ENCODE measurements at places on chromosomes 16 and 17.

- DNase-seq = no peak
These were observed 121.3 kb upstream of the GOT2 start for GRCh38 chr16:58855291-58855863.

GRCh38 chr17:74923538-74924249 is 379 bp upstream of the OTOP2 start:
- peak; percentile 62 for DNase-seq

- DNase-seq = no peak
These were observed 153.0 kb upstream of the FOXF1 start for GRCh38 chr16:86357303-86357702.

- DNase-seq = no peak
These were observed 35.8 kb downstream of the METRNL start for GRCh38 chr17:83115202-83115651.

DNA sequence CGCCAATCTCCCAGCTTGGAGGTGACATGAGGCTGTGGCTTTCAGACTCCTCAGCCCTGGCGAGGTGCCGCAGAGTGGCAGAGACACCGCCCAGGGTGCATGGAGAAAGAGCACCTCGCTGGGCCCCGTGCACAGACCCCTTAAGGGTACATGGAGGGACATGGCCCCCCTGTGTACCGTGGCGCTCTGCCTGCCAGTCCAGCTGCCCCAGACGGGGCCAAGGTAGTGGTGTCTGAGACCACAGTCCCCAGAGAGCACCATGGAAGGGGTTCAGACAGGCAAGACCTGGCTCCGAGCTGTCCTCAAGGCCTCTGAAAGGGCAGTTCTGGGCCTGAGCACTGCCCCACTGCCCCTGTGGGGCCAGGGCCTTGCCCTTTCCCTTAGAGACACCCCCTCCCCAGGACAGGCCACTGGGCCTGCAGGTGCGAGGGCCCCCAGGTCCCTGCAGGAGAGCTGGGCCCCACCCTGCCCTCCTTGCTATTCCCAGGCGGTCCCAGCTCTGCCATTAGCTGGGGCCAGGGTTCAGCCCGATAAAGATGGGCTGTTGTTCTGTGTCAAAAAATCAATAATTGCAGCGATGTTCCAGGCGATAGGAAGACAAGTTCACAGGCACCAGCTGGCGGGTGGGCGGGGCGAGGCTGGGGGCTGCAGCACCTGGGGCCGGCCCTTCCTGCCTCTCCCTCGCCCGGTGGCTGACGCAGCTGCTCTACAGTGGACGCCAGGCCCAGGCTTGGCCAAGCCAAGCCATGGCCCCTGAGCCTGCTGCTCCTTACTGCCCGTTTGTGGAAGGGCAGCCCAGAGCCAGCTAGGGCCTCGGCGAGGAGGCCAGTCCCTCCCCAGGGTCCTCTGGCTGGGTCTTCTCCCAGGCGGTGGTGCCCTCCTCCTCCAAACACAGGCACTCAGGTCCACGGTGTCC is 51.7 kb downstream of the ZFPM1 start:
- no peak for DNase-seq

GRCh38 chr16:86513471-86514277 is 3.3 kb downstream of the FOXF1 start:
- DNase-seq = no peak

- DNase-seq = no peak
These were observed 39.0 kb upstream of the TEKT3 start for GRCh38 chr17:15380446-15380845.

DNA sequence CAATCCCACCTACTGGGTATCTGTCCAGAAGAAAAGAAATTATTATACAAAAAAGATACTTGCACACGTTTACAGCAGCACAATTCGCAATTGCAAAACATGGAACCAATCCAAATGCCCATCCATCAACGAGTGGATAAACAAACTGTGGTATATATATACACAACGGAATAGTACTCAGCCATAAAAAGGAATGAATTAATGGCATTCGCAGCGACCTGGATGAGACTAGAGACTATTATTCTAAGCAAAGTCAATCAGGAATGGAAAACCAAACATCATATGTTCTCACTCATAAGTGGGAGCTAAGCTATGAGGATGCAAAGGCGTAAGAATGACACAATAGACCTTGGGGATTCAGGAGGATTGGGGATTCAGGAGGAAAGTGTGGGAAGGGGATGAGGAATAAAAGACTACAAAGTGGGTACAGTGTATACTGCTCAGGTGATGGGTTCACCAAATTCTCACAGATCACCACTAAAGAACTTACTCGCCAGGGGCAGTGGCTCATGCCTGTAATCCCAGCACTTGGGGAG is 21.0 kb downstream of the CNOT1 start:
- no peak for DNase-seq

- no peak for DNase-seq
These were observed 18.0 kb downstream of the CCR7 start for GRCh38 chr17:40547079-40547784.

DNA sequence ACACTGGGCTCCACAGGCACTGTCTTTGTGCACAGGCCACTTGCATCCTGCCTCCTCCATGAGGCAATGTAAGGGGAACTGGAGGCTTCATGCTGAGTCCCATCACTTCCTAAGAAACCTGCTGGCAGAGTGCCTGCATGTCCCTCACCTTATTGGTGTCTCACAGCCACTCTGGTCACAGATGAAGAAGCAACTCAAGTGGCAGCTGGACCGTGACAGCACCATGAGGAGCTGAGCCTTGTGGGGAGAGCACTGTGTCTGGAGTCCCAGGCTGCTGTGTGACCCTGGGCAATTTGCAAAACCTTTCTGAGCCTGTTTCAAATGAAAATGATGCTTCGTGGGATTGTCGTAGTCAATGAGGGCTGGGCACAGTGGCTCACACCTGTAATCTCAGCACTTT is 19.5 kb downstream of the ANKRD40 start:
- no peak for DNase-seq

DNA sequence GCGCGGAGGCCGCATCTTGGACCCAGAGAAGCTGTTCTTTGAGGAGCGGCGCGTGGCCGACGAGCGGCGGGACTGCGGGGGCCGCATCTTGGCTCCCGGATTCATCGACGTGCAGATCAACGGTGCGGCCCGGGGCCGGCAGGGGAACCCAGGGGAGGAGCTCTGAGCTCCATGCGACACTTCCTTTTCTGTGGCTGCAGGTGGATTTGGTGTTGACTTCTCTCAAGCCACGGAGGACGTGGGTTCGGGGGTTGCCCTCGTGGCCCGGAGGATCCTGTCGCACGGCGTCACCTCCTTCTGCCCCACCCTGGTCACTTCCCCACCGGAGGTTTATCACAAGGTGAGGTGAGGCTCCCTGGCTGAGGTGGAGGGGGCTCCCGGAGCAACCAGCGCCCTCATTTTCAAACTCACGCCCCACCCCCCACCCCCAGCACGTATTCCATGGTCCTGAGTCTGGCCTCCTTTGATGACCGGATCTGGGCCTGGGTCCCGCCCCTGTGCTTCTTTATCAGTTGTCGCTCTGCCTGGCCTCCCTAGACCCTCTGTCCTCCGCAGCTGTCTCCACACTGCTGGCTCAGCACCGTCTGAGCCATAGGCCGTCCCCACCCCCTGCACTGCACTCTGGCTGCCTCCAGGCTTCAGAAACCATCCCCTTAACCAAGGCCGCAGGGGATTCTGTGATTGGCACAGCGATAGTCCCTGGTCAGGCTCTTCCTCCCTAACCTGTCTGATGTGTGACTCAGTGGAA is 787 bp downstream of the AMDHD2 start:
- peak; percentile 38 for DNase-seq

DNA sequence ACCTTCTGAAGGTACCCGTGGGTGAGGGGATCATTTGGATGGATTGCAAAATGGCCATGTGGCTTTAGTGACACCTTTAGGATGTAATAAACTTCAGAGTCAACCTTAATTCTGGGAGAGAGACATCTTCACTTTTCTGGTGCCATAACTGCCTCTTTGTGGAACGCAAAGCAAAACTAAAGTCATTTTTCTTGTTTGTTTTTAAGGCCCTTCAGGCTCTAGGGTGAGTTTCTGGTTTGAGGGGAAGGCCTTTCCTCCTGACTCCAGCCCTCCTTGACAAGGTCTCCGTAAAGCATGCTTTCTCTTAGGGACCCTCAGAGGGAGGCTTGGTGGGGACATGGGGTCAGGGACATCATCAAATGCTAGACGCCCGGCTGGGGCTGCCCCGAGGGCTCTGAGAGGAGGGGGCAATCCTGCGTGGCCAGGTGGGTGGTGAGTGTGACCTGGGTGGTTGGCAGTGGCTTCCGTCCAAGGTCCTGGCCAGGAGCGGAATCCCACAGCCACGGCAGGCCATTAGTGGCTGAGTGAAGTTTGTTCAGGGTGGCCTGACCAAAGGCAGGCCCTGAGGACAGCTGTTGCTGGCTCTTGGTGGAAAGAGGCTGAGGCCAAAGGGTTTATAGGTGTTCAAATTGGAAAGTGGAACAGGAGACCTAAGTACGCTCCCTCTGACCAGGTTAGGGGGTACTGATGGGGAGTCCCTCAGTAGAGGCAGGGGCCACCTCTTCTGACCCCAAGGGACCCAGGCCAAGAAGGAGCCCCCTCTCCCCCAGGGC is 112.2 kb downstream of the METRNL start:
- no peak for DNase-seq

- DNase-seq = no peak
These were observed 569.9 kb downstream of the HS3ST4 start for GRCh38 chr16:26261621-26262020.

DNA sequence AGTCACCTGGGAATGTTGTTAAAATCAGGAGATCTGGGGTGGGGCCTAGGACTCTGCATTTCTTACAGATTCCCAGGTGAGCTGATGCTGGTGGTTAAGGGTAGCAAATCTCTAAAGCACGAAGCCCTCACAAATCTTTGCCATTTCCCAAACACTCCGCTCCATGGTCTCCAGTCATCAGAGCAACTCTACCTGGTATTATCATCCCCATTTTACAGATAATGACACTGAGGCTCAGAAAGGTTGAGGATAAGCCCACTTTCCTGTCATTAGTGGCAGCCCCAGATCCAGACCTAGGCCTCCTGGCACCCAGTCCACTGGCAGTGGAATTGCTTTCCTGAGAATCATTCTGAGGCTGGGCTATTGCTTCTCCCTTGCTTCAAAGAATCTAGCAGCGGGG is 8.7 kb downstream of the SLC46A1 start:
- DNase-seq = no peak

- DNase-seq = peak; percentile 35
These were observed 23.3 kb upstream of the RASL10B start for GRCh38 chr17:35708149-35708548.
